Stimulated activated CD8-positive, alpha-beta memory T cell treated with anti-CD3 and anti-CD28 coated beads, Interleukin-4, amount 100 ng/mL, for 1 hour (primary cell): ENCODE measurements at places on chromosomes 7 and 10.

DNA sequence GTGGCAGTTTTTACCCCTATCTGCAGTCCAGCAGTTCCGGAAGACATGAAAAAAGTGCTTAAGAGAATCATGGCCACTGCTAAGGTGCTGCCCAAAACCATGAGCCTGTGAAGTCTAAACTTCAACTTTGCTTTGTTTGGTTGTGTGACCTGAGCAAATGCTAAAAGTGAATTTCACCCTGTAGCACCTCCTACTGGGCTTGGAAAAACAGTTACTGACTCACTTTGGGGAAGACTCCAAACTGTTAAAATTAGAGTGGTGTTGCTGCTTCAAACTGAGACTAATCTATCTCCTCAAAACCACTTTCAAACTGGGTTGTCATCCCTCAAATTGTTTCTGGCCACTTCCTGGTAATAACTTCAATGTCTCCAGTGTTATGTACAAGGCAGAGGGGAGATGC is 21.3 kb downstream of the MKX start:
- DNase-seq: no peak

- DNase-seq: no peak
Observed at GRCh38 chr7:30920021-30920583, 8.4 kb downstream of the AQP1 start.

DNA sequence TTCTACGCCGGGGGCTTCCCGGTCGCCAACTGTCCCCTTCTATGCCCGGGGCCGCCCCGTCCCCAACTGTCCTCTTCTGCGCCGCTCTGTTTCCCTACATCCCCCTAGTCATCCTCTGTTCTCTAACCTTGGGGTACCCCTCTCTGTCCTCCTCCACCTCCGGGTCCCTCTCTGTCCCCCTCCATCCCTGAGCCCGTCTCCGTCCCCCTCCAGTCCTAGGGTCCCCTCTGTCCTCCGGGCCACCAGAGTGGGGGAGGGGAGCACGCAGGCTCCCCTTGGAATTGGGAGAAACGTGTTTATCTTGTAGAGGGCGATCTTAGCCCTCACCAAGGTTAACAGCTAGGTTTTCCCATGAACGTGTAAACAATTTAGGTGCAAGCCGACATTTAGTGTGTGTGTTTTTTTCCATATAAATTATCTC is 852 bp upstream of the KLF6 start:
- DNase-seq: no peak

DNA sequence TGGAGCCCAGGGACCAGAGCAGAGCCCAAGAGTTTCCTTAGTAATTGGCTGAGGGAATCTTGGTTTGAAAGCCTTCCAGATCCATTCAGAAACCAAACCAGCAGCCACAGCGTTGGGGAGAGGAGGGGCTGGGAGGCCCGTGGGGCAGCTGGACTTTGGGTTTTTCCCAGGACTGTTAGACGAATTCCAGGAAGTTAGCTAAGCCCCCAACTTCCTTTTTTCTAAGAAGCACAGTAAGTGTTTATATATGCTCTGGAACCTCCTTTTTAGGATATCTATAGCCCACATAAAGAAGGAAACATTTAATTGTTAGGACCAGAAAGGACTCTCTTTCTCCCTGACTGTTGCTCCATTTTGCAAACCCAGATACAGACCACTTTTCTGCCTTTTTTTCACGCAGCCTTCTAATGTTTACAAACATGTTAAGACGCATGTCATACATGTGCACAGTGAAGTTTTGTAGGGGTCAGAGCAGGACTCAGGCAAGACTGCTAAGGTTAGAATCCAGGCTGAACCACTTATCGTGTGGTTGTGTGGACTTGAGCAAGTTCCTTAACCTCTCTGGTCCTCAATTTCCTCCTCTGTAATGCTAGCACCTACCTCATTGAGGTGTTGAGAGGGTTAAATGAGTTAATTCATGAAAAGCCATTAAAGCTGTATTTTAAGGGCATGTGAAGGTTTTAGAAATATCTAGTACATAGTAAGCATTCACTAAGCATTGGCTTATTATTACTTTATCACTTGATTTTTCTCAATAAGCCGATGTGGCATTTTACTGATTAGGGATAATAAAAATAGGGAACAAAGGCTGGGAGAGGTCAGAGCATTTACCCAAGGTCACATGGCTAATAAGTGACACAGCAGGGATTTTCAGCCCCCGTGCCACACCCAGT is 42.4 kb downstream of the TBATA start:
- DNase-seq: no peak

DNA sequence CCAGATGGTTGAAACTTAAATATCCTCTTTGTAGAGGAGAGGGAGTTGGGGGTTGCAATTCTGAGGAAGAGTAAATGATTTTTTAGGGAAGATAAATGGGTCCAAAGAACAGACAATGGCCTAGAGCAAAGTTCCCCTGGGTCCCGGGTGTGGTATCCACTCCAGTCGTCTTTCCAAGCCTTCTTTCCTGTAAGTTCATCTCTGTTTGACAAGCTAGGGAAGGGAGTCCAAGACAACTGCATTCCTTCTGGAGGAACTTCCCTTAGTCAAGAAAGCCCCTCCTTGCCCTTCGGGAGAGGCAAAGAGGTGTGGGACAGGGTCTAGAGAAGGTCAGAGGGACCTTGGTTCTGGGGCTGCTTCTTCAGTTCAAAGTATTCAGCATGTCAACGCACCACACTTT is 33.4 kb downstream of the C10orf71 start:
- DNase-seq: no peak

DNA sequence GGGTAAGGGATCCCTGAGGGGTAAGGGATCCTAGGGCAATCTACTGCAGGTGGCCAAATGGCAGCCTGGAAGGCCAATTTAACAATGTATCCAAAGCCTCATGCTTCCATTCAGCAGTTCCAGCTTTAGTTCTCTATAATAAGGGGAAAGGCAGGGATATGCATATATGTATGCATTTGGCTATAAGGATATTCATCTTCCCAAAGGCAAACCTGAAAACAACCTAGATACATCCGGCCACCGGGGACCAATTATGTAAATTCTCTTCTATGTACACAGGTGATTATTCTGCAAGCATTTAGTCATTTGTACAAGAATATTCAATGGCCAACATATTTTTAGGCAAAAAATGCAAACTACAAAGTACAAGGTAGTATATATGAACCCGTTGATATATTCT is 26.7 kb downstream of the PSAP start:
- DNase-seq: no peak

DNA sequence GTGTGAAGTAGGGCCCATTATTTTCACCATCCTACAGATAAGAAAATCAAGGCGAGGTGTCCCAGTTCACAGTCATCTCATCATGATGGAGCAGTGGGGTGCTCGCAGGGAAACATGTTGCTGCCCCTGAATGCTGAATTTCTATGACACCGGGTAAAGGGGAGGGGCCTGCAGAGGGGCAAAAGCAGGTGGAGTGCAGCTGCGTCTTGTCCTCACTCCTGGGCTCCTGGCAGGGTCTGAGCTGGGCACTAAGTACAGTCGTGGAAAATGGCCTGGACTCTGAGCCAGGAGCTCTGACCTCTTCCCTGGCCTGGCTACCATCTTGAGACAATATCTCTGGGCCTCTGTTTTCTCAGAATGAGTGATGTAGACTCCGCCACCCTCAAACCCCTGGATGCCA is 253.1 kb upstream of the PITRM1 start:
- no peak for DNase-seq

DNA sequence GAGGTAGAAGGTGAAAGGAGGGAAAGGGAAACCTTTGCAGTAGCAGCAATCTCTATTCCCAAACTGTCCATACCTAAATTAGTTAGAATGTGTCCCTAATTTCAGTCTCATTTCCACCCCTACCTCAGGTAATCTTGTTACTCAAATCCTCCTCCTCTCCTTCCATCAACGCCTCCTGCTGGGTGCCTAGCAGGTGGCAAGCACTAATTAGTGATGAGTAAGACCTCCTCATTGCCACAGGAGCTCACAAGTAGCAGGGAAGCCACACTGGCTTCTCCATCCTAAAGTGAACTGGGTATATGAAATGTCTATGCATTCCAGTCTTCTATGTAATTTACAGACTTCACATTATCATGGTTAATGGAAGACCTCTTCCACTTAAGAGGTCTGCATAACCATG is 25.7 kb upstream of the FAM133B start:
- DNase-seq: no peak

- DNase-seq: no peak
Observed at GRCh38 chr10:1368842-1369171, 312.6 kb downstream of the WDR37 start.

GRCh38 chr7:135840591-135840990 is 92.0 kb upstream of the FAM180A start:
- DNase-seq: no peak

DNA sequence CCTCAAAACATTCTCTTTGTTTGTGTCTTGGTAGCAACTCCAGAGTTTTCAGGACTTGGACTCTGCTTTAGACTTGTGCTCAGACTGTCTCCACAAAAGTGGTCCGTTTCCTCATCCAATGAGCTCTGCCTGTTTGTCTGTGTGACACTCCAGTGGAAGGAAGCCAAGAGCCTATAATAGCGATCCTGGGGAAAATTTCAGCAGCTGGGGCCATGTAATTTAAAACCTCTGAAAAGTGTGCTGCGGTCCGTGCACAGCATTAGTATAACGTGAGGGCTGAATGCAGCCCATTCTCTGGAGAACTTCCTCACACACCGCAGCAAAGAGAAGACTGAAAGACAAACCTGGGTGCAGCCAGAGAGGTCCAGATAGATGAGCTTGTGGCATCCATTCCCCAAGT is at the start of gene LRRC17:
Gene LRRC17 (plus strand): TSS at position 259 of the 400 bp plus-strand sequence. CDS start 20,914 bp downstream, outside the sequence.
- DNase-seq: no peak

- no peak for DNase-seq
Observed at GRCh38 chr7:33762911-33763306, 142.4 kb upstream of the BMPER start.

DNA sequence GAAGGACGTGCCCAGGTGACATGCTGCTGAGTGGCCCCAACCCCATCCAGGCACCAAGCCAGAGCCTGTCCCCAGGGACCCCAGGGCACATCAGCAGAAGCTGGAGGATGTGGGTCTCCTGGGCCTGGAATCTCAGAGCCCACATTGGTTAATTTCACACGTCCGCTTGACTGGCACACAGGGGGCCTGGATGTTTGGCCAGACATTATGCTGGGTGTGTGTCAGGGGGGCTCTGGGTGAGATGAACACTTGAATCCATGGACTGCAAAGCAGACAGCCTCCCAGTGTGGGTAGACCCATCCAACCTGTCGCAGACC is 79.1 kb upstream of the RET start:
- no peak for DNase-seq

GRCh38 chr10:84551437-84552120 is 223.2 kb downstream of the CCSER2 start:
- no peak for DNase-seq

- DNase-seq: no peak
Observed at GRCh38 chr7:36076074-36076473, 77.0 kb upstream of the EEPD1 start.

GRCh38 chr7:128842674-128843641 is 12.8 kb downstream of the FLNC start:
- no peak for DNase-seq

DNA sequence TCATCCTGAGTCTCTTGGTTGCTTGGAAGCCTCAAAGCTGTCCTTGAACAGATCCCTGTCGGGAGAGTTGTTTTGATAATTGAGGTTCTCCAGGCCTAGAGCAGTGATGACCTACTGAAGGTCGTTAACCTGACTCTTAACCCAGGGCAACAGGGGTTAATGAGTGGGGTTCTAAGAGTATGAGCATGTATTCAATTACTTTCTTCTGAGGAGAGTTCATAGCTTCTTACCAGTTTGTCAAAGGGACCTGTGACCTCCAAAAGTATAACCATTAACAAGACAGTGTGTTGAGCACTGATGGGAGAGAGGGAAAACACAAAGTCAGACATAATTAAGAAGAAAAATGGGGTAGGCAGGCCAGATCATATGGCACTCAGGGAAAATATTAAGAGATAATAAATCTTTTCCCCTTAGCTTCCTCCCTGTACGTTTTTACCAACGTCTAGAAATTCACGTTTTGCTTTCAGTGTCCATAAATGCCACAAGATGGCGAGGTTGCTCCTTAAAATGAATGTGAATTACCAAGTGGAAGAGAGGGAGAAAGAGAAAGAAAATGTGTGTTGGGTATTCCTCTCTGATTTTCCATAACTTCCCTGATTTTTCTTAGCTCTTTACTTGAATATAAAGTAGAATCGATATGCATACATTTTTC is 97.6 kb downstream of the SUGCT start:
- DNase-seq: no peak

DNA sequence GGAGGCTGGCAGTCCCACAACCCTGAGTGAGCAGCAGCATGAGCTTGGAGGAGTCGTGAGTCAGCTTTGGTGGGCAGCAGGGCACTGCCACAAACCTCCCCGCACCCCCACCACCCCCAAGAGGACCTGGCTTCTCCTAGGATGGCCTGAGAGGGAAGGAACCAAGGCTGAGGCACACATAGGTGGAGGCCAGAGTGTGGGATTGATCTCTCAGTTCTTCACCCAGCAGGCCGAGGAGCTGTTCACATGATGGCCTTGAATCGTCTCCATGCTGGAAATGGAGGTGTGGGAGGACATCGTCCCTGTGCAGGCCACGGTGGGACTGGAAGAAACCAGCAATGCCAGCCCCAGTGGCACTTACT is 17.4 kb upstream of the GDF10 start:
- no peak for DNase-seq

DNA sequence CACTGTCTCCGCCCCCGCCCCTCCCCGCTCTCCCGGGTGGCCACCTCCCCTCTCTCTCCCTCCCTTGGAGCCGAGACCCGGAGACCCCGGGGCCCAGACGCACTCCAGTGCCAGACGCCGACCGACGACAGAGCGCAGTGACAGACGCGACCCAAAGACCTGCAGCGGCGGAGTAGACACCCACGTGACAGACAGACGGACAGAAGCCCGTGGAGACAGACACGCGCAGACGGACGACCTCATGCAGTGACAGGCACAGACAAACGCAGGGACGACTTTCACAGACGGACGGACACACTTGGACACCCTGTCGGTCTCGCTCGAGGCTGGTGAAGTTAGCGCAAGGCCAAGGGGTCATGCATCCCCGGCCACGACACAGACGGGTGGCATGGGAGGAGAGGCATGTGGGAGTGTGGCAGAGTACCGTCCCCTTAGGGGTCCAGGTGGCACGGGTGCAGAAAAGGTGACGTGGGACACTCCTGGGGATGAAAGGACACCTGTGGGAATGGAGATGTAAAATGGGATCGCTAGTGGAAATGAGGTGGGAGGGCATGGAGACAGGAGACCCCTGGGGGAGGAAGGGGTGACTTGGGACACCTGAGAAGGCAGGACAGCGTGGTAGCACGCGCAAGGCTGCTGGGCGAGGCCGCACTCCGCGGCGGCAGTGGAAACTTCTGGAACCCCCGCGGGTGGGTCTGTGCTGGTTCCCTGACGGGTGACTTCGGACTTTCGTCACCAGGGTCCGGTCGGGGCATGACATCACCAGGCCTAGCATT is 456 bp upstream of the ACHE start:
- DNase-seq: no peak

GRCh38 chr7:2814946-2815874 is 28.9 kb downstream of the GNA12 start:
- DNase-seq: no peak

DNA sequence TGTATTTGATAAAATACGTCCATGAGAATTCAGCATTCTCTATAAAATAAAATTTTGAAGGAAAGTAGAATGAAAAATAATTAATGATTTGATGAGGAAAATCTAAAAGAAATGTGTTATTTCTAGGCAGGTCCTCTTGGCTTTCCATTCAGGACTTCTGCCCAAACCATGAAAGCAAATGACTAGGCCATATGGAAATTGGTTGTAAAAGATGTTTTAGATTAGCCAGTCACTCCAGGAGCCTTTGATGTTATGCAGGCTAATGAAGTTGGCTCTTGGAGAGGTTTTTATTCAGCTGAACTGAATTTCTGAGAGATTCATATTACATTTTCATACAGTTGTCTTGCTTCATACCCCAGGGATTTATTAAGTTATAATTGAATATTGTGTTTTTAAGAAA is 452.8 kb downstream of the SDK1 start:
- DNase-seq: no peak

GRCh38 chr10:67818323-67818722 is 19.7 kb downstream of the DNAJC12 start:
- DNase-seq: no peak
